ENCODE measurements at places on chromosomes 5 and 9.
A peak's percentile ranks its signal among the peaks of the same experiment; 100 is the strongest.

DNA sequence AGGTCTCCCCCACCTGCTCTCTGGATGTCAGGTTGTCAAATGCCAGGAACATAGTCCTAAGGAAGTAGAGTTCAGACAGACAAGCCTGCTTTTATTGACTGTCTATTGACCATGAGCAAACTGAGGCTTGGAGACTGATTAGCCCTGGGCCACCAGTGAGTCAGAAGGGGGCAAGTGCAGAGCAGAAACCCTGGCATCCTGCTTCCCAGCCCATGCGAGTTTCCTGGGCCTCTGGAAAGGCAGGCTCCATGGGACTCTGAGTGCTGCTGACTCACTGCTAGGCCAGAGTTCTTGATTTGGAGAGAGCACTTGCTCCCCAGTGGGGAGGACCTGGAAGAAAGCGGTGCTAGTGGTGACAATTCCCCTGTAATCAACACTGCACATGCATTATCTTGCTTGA, 2.8 kb upstream of the HBEGF start:
- DNase-seq: no peak

DNA sequence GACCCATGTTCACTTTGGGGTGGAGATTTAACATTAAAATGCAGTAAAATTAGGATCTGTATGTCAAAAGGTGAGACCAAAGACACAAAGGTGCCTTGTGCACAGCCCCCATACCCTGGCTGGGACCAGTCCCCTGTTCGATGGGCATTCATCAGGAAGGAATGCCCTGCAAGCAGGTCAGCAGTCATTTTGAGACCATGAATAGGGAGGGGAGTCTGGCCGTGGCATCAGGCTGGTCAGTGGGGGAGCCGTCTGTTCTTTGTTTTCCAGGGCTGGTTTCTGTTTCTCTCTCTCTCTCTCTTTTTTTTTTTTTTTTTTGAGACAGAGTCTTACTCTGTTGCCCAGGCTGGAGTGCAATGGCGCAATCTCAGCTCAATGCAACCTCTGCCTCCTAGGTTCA, 68.9 kb upstream of the GOLM1 start:
- no peak for DNase-seq

GRCh38 chr9:75890472-75891276, at the start of gene PCSK5:
PCSK5 (plus strand) TSS chr9:75890673; CDS start chr9:75891182, 509 bp downstream.
- DNase-seq: peak; percentile 63

GRCh38 chr5:124605541-124605940, 140.9 kb downstream of the ZNF608 start:
- DNase-seq: peak; percentile 12

- peak; percentile 76 for DNase-seq
Measured at GRCh38 chr9:137478962-137479861, 20.1 kb upstream of the NSMF start.

DNA sequence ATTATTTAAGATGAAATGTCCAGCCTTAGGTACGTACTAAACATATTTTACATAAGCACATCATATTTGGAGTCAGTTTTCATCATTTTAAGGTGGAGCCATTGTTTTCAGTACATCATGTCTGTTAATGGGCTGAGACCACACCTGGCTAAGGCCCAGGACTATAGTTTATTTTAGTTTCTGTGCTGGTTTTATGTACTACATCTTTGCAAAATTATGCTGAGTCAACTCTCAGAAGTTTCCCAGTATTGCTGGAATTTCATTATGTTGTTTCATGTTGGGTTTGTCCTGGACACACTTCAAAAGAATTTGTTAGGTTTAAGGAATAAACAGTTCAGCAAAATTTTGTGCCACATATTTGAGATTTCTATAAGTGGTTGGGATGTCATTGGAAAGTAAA, 171.2 kb downstream of the CCDC171 start:
- DNase-seq: no peak

DNA sequence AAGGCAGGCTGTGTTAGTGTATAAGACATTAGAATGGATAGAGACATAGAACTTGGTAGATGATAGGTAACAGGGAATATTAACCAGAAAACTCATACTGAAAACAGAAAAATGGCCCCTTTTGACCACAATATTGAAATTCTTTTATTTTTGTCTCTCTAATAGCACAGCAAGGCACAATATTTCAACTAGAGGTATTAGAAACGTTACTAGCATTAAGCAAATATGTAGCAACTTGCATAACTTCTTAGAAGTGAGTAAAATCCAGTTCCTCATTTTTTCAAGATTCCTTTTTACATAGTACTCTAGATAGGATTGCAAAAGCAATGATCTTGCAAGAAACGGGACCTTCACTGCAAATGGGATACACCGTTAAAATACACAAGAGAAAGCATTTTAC, 102.7 kb upstream of the VCAN start:
- DNase-seq: no peak

- no peak for DNase-seq
Measured at GRCh38 chr9:125440411-125440810, 178.8 kb downstream of the GAPVD1 start.

DNA sequence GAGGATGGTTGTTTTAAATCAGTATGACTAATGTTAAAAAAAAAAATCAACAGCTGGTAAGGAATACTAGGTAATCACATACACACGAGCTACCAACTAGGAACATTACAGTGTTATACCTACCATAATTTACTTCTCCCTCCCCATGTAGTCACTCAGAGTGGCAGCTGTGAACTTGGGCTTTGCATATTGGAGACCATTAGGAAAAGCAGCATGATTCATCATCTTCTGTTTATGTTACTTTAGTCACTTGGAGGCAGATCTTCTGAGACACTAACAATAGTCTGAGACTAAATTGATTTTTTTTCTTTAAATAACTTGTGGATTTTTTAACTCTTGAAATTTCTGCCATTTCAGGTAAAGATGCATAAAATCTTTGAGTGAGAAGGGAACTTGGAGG, 141.5 kb upstream of the NR4A3 start:
- DNase-seq: no peak

DNA sequence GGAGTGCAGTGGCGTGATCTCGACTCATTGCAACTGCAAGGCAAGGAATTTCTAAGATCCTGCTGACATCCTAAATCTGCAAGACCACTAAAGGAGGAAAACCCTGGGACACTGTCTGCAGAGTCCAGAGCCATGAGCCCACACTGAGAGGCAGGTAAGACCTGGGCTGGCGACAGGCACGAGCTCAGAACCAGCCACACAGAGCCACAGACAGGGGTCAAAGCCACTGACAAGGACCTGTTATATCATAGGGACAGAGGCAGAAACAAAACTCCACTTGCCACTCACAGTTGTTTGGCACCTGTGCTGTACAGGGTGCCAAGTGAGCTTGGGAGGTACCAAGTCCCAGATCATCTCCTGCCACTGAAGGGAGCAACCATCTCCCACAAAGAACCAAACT, 34.2 kb downstream of the IPPK start:
- DNase-seq: no peak

GRCh38 chr9:31188496-31188895, 1195.9 kb upstream of the ACO1 start:
- DNase-seq: no peak

DNA sequence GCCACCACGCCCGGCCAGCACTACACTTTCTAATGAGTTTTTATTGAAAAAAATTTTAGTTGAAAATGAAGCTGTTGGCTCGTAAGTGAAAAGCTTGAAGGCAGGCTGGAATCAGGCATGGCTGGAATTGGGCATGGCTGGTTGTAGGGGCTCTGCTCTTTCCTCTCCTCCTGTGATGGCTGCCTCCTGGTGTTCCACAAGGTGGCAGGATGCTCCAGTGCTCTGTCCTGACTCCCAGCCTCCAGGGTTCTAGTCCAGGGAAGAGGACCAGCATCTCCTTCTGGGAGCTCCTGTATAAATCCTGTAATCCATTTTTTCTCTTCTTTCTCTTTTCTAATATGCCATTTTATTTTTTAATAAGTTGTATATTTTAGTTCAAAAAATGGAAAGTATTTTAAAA, 57.2 kb upstream of the DHFR start:
- DNase-seq: no peak

DNA sequence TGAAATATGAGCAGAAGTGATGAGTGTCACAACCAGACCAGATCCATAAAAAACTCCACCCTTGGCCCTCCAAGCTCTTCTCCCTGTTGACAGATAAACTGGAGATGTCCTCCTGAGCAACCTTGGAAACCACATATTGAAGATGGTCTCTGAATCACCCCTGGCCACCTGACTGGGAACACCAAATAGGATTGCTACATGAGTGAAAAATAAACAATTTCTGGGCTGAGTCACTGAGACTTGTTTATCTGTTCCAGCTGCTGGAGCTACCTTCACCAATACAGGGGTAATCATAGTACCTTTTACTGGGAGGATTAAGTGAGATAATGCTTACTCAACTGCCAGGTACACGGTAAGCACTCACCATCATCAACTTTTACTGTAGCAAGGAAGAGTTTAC, 53.3 kb downstream of the PCA3 start:
- no peak for DNase-seq

DNA sequence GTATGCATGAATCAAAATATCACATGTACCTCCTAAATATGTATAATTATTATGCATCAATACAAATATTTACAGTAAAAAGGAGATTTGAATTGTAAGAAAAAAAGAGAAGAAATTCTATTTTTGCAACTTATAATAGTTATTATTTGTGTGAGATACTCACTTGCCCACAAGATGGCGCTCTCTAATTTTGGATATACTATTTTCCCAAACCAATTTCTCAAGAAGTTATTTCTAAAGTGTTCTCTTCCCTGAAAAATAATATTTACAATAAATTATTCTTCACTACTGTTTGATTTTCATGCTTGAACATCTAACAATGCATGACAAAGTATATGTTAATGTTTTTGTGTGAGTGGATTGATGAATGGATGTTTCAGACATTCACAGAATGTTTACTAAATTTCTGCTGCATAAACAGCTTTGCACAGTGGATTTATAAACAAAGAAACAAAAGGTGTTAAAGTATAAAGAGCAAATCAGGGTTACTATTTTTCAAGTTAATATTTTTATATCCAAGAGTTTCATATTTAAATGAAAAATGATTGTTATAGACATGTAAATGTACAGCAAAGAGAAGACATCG, 503.4 kb downstream of the PDE4D start:
- peak; percentile 8 for DNase-seq

- no peak for DNase-seq
Measured at GRCh38 chr5:78591138-78591612, 57.4 kb downstream of the LHFPL2 start.

DNA sequence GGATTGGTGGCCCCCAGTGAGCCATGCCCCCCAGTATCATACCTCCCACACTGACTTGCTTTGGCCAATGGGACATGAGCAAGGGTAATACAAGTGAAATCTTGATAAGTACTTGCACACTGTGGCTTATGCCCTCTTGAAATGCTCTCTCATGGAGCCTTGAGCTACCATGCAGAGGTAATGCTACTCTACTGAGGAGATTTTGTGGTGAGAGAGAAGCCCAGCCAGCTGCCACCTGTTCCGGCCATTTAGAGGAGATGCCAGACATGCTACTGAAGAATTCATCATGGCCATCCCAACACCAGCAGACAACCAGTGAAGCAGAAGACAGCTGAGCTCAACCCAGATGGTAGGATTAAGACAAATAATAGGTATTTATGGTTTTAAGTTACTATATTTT, 299.5 kb downstream of the MEF2C start:
- no peak for DNase-seq

- DNase-seq: no peak
Measured at GRCh38 chr5:107127878-107128277, 542.9 kb downstream of the EFNA5 start.

GRCh38 chr9:96139592-96140295, 162.2 kb downstream of the HSD17B3 start:
- no peak for DNase-seq

DNA sequence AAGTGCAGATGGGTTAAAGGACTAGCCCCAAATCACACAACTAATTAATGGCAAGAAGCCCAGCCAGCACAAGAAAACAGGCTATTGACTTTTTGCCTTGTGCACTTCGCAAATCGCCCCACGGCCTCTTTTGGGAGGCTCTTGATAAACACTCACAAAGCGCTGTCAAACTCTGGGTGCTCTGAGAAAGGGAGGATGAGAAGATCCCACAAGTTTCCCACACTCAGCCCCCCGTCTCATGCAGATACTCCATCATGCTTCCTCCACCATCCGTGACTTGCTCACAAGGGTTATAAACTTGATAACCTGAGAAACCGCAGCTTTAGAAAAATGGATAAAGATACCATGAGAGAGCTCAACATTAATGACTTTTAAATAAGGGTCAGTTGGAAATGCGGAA, 219.7 kb downstream of the EBF1 start:
- no peak for DNase-seq

GRCh38 chr5:172171118-172171517, 16.9 kb downstream of the STK10 start:
- no peak for DNase-seq

- DNase-seq: no peak
Measured at GRCh38 chr5:9337928-9338595, 207.8 kb downstream of the SEMA5A start.

GRCh38 chr5:65926893-65927292, 518 bp downstream of the ERBIN start:
- DNase-seq: no peak

DNA sequence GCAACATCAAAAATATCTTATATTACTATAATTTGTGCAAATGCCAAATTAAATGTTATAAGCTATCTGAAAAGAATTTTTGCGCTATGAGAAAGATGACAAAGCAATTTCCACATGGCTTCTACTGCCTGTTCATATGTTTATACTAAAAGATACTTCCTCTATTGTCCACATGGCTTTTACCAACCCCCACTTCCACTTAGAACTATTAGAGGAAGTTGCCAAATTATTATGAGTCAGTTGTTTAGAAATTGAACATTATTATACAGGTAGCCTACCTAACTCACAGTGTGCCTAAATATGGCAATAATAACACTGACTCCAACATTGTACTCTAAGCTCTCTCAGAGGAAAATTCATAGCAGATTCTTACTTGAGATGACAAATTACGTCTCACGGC, 37.6 kb upstream of the SLC27A6 start:
- DNase-seq: no peak

DNA sequence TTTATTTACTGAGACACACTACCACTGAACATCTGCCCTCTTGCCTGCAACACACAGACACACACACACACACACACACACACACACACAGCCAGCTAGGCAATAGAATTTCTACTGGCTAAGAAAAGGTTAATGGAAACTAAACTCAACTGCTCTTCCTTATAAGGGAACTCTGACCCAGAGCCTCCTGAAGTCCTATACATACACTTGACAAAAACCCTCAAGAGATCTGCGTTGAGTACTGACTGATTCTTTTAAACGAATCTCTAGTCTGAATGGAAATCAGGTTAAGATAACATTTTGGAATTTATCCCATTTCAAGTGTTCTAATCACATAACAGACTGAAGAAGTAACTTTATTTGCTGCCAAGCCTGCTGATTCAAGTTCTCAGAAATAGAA, 25.9 kb upstream of the TRPM3 start:
- DNase-seq: no peak

DNA sequence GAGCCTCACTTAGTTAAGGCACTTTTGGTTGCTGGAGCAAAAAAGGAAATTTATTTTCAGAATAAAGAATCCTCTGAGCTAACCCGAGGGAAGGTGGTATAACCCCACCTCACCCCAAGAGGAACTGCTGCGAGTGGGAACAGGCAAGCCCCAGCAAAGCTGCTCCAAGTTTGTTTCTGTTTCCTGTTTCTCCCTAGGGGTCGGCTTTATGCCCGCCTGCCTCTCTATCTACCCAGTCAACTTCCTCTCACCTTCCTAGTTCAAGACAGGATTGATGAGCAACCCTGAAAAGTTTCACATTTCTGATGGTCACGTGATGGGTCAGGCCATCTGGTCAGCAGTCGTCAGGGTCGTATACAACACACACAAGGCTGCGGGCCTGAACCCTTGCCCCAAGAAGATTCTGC, 31.1 kb downstream of the TRIO start:
- no peak for DNase-seq
